Stimulated activated memory B cell treated with anti-CD40 and anti-IgM and Interleukin-4, amounts not matched to agents 10 μg/mL and 1 μg/mL and 100 μg/mL, for 72 hours (primary cell): ENCODE measurements at places on chromosomes 12 and 14.

GRCh38 chr14:103220134-103220981 lies 97.1 kb downstream of the TNFAIP2 start:
- H3K27ac ChIP-seq = no peak overlapping the region
- no peaks in the 10 kb centered on the region for H3K36me3 ChIP-seq
- ATAC-seq = peak; percentile 37
- H3K4me3 ChIP-seq = no peak overlapping the region
- H3K4me1 ChIP-seq = no peaks in the 10 kb centered on the region

DNA sequence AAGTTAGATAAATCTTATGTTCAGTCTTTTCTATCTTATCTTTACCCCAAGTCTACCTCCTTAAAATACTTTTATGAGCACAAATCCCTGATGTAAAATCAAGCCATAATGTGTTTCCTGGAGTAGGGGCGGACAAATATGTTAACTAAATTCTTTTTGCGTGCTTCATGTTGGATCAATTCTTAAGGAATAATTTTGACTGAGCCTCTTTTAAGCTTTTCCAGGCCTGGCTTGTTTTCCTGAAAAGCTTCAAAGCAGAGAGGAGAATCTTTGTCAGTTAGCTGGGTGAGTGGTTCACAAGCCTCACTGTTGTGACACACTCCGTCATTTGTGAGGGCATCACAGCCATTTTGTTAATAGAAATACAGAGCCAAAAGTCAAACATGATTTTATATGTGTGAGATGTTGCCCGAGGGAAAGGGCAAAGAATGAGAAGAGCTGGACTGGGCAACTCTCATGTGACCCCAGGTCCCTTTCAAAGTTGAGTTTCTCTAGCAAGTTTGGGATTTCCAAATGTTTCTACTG lies 468.9 kb downstream of the RGS6 start:
- H3K27me3 ChIP-seq = peaks cover 62% of the 10 kb centered on the region
- no peak overlapping the region for H3K27ac ChIP-seq
- H3K4me3 ChIP-seq = no peak overlapping the region
- ATAC-seq = no peak

DNA sequence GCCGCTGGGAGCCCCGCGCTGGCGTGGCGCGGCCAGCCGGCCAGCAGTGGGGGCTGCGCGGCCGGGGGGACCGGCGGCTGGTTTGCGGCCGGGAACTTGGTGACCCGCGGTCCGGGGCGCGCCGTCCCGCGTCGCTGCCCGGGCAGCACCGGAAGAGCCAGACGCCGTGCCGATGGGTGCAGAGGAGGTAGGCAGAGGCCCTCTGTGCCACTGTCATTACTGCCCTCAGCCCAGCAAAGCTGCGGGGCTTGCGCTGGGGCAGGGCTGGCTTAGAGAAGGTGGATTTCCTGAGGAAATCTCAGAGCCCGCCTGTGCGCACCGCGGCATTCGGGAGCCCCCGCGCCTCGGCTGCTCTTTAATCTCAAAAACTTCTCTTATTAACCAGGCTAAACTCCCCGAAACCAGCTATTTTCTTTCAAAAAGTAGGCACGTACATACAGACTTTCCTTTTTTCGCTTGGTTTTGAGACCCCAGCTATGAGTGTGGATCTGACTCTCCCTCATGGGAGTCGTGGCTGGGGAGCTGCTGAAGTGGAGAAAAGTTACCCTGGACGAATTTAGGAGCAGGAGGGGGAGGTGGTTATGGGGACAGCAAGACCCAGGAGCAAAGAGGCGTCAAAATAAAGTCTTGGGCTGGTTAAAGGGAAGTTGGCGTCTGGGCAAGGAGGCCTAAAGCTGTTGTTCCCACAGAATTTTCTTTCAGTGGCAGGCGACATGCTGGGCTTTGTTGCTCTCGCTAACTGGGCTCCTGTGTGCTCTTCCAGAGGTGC lies 802 bp downstream of the SUSD6 start:
- peaks cover 8% of the 10 kb centered on the region for H3K36me3 ChIP-seq
- peaks cover 57% of the 10 kb centered on the region for H3K4me1 ChIP-seq
- H3K27me3 ChIP-seq = no peaks in the 10 kb centered on the region

- no peaks in the 10 kb centered on the region for H3K36me3 ChIP-seq
- no peak overlapping the region for H3K4me3 ChIP-seq
- H3K27ac ChIP-seq = no peak overlapping the region
- peaks cover 31% of the 10 kb centered on the region for H3K27me3 ChIP-seq
Measured at GRCh38 chr14:95993768-95994592, 45.2 kb upstream of the C14orf132 start.

- peaks cover 14% of the 10 kb centered on the region for H3K4me1 ChIP-seq
- no peaks in the 10 kb centered on the region for H3K27me3 ChIP-seq
- no peak overlapping the region for H3K4me3 ChIP-seq
- no peak for ATAC-seq
- H3K36me3 ChIP-seq = peaks cover 12% of the 10 kb centered on the region
- H3K27ac ChIP-seq = no peak overlapping the region
Measured at GRCh38 chr12:4482936-4483335, 37.3 kb upstream of the FGF6 start.

GRCh38 chr14:105228562-105228961 lies 19.8 kb upstream of the BTBD6 start:
- peaks cover 21% of the 10 kb centered on the region for H3K36me3 ChIP-seq
- no peak for ATAC-seq
- H3K27ac ChIP-seq = no peak overlapping the region
- no peaks in the 10 kb centered on the region for H3K4me1 ChIP-seq
- no peaks in the 10 kb centered on the region for H3K27me3 ChIP-seq

DNA sequence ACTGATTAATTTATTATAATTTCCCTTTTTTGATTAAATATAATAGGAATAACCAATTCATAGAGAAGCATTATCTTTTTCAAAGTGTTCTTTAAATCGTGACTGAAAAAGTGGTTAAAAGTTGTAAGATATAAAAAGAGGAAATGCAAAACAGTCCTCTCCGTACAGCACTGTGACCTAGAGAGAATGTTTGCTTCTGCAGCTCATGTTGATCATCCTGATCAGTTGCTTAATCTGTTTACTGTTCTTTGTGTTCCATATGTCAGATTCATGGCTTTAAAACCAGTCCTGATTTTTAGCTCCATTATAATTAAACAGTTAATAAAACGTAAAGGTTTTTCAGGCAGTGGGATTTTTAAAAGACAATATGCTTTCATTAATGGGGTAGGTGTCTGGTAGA lies 4.7 kb downstream of the TTC8 start:
- H3K4me3 ChIP-seq = no peak overlapping the region
- ATAC-seq = no peak
- H3K4me1 ChIP-seq = peaks cover 16% of the 10 kb centered on the region

DNA sequence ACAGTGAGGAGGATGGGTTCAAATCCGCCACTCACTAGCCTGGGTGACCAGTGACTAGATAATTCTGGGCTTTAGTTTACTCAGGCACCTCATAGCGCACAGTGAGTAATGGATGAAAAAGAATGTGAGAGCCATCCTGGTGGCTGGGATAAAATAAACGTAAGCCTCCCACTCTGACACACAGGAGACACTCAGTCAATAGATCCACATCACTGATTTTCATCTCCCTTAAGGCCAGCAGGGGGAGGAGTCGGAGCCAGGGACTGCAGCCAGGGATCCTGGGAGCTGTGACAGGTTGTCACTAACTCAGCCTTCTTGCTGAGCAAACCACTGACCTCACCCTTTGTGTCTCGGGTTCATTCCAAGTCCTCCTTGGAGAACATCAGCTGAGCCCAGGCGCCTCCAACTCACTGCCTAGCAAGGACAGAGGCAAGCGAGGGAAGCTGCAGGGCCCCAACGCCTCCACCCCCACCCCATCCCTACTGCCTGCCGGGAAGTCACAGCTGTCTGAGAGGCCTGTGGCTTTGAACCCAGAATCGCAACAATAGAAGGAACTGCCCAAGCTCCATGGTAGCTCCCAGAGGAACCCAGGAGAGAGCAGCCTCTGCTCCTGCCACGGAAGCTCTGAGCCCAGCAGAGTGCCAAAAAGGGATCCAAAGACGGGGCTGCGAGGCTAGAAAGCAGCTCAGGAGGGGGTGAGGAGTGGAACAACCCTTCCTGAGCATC lies 30.7 kb downstream of the PXN start:
- H3K27ac ChIP-seq = no peak overlapping the region
- peaks cover 81% of the 10 kb centered on the region for H3K27me3 ChIP-seq
- no peaks in the 10 kb centered on the region for H3K36me3 ChIP-seq
- peaks cover 20% of the 10 kb centered on the region for H3K4me1 ChIP-seq

- H3K36me3 ChIP-seq = no peaks in the 10 kb centered on the region
- no peak for ATAC-seq
- H3K4me1 ChIP-seq = no peaks in the 10 kb centered on the region
- H3K27ac ChIP-seq = no peak overlapping the region
- H3K4me3 ChIP-seq = no peak overlapping the region
- H3K27me3 ChIP-seq = peaks cover 18% of the 10 kb centered on the region
Measured at GRCh38 chr12:1848745-1849144, 28.4 kb downstream of the LRTM2 start.

GRCh38 chr14:77007975-77008421 lies 20.5 kb downstream of the IRF2BPL start:
- no peak overlapping the region for H3K4me3 ChIP-seq
- no peak for ATAC-seq
- peaks cover 8% of the 10 kb centered on the region for H3K27me3 ChIP-seq
- peaks cover 16% of the 10 kb centered on the region for H3K4me1 ChIP-seq
- H3K27ac ChIP-seq = no peak overlapping the region
- no peaks in the 10 kb centered on the region for H3K36me3 ChIP-seq

DNA sequence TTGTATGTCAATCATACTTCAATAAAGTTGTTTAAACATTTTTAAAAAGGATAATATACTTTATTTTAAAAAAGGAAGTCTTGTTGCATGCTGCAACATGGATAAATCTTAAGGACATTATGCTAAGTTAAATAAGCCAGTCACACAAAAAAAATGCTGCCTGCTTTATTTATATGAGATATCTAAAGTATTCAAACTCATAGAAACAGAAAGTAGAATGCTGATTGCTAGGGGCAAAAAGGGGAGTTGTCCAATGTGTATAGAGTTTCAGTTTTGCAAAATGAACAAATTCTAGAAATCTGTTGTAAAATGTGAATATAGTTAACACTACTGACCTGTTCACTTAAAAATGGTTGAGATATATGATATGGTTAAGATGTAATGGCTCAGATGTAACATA lies 8.7 kb downstream of the KLRC4 start:
- H3K27ac ChIP-seq = no peak overlapping the region
- no peaks in the 10 kb centered on the region for H3K27me3 ChIP-seq
- H3K4me3 ChIP-seq = no peak overlapping the region
- no peaks in the 10 kb centered on the region for H3K36me3 ChIP-seq
- ATAC-seq = no peak
- peaks cover 1% of the 10 kb centered on the region for H3K4me1 ChIP-seq

- peaks cover 17% of the 10 kb centered on the region for H3K4me1 ChIP-seq
- H3K4me3 ChIP-seq = peak overlapping the region; percentile 74
- H3K36me3 ChIP-seq = no peaks in the 10 kb centered on the region
- no peak for ATAC-seq
Measured at GRCh38 chr14:45249856-45250575, 3.0 kb downstream of the MIS18BP1 start.

DNA sequence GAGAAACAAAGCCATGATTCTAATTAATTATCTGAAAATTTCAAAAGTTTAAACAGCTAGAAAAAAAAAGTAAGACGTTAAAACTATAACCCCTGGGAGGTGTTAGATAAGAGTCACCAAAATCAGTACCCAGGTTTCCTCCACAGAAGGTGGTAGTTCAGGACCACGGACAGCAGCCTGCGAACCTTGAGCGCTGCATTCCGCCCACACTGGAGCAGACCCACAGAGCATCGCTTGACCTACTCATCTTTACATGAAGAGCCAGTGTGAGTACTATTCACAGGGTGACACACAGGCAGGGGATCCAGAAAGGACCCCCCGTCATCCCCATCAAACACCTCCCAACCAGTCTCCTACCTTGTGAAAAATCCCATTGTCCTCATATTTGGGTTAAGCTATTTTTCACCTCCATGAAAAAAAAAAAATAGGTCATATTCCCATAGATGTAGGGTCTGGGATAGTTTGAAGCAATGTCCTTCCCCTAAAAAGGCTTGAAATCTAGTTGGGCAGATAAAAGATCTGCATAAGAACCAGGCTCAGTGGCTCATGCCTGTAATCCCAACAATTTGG lies 8.8 kb upstream of the CHGA start:
- no peak overlapping the region for H3K4me3 ChIP-seq
- no peaks in the 10 kb centered on the region for H3K4me1 ChIP-seq
- H3K27ac ChIP-seq = no peak overlapping the region

- peak overlapping the region; percentile 15 for H3K4me3 ChIP-seq
- ATAC-seq = no peak
- no peaks in the 10 kb centered on the region for H3K27me3 ChIP-seq
- H3K4me1 ChIP-seq = peaks cover 59% of the 10 kb centered on the region
Measured at GRCh38 chr14:105577314-105577861, 51.0 kb downstream of the TMEM121 start.

DNA sequence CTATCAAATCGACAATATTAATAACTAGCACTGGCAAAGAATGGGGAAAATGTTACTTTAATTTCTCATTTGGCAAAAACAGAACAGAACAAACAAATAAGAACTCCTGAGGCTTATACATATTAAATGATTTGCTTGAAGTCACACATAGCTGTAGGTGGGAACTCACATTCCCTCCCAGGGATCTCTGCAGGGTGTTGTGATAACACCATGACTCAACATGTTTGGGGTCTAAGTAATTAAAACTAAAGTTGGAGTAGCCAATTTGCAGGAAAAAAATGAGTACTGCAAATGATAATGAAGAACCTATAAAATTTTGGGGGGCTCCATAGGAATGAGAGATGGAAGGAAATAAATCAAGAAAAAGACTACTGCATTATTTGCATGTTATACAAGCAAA lies 27.5 kb downstream of the UNC79 start:
- H3K4me3 ChIP-seq = no peak overlapping the region
- peaks cover 17% of the 10 kb centered on the region for H3K27me3 ChIP-seq
- H3K27ac ChIP-seq = no peak overlapping the region
- H3K36me3 ChIP-seq = no peaks in the 10 kb centered on the region
- no peaks in the 10 kb centered on the region for H3K4me1 ChIP-seq

DNA sequence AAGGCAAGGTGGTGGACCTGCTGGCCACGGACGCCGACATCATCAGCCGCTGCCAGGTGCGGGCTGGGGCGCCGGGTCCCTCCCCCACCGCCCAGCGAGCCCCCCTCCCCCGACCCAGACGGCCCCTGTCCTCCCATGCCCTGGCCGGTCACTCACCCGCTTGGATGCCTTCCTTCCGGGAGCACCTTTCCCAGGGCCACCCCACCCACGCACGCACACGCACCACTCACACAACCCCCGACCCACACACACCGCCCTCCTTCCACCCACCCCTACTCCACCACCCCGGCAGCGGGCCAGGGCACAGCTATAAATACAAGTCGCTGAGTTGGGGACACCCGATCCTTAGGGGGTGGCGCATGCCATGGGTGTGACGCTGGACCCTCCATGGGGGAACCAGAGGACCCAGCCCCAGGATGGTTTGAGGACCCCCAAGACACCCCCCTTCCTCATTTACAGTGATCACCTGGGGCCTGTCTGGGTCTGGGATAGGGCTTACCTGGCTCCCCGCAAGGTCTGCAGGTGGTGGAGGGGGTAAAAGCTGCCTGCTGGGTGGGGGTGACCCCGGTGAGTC lies 465 bp downstream of the ADSS1 start:
- H3K4me1 ChIP-seq = peaks cover 7% of the 10 kb centered on the region
- H3K27ac ChIP-seq = no peak overlapping the region
- H3K4me3 ChIP-seq = peak overlapping the region; percentile 50
- H3K36me3 ChIP-seq = no peaks in the 10 kb centered on the region
- ATAC-seq = peak; percentile 29
- H3K27me3 ChIP-seq = peaks cover 32% of the 10 kb centered on the region

- H3K27ac ChIP-seq = no peak overlapping the region
- H3K27me3 ChIP-seq = no peaks in the 10 kb centered on the region
- ATAC-seq = no peak
- H3K4me1 ChIP-seq = peaks cover 7% of the 10 kb centered on the region
- H3K36me3 ChIP-seq = peaks cover 6% of the 10 kb centered on the region
- no peak overlapping the region for H3K4me3 ChIP-seq
Measured at GRCh38 chr12:119808441-119808840, 68.7 kb downstream of the CIT start.
